NCI-H1105 (cell line): ENCODE measurements at places on chromosomes 11 and 22.

- DNase-seq: no peak
These were observed 16.0 kb downstream of the STK33 start for GRCh38 chr11:8577791-8578581.

- peak; percentile 71 for DNase-seq
These were observed 15.8 kb downstream of the EPS8L2 start for GRCh38 chr11:721741-722345.

GRCh38 chr11:134950692-134951304, 538.8 kb upstream of the B3GAT1 start:
- DNase-seq: no peak

- DNase-seq: no peak
These were observed 166.2 kb downstream of the LDLRAD3 start for GRCh38 chr11:36109850-36110606.

- no peak for DNase-seq
These were observed 27.1 kb downstream of the EHF start for GRCh38 chr11:34648036-34648435.

GRCh38 chr11:67429038-67429668, 859 bp downstream of the RPS6KB2 start:
- DNase-seq: no peak
